ENCODE measurements at places on chromosomes 7 and 10. TPM values are rescaled to one million over a fixed set of nuclear protein-coding genes. Genes with fewer than 3 reads are reported as not detected.
A peak's percentile ranks its signal among the peaks of the same experiment; 100 is the strongest.

- no peaks in the 10 kb centered on the region for H3K36me3 ChIP-seq
- no peaks in the 10 kb centered on the region for H3K27me3 ChIP-seq
- no peak overlapping the region for H3K4me3 ChIP-seq
- peaks cover 24% of the 10 kb centered on the region for H3K4me1 ChIP-seq
- H3K27ac ChIP-seq = peak overlapping the region; percentile 78
These were observed 169.5 kb upstream of the KLF14 start for GRCh38 chr7:130903358-130903974.

GRCh38 chr10:26381986-26382385, 56.2 kb upstream of the APBB1IP start:
- H3K4me3 ChIP-seq = no peak overlapping the region
- H3K36me3 ChIP-seq = no peaks in the 10 kb centered on the region
- H3K4me1 ChIP-seq = peaks cover 55% of the 10 kb centered on the region

GRCh38 chr7:97117035-97117371, 495 bp upstream of the SDHAF3 start:
- no peaks in the 10 kb centered on the region for H3K27me3 ChIP-seq
- no peaks in the 10 kb centered on the region for H3K36me3 ChIP-seq
- DNase-seq = no peak
- peaks cover 26% of the 10 kb centered on the region for H3K4me1 ChIP-seq
- H3K4me3 ChIP-seq = peak overlapping the region; percentile 79

POLR1F gene
- polyA plus RNA-seq = 11.7 TPM

DNA sequence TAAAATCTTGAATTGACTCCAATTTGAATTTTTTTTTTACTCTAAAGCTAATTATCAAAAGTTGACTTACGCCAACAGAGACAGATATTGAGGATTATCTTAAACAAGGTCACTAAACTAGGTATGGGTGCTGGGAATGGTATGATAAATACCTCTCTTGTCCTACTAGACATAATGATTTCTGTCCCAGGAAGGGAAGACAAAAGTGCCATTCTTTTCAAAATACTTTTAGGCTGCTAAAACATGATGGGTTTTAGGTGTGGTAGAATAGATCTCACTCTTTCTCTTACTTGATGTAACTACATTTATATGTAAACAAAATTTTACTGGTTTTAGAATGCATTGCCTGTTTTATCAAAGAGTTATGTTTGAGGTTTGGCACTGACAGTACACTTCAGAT, 15.1 kb downstream of the TMEM60 start:
- DNase-seq = no peak
- no peak overlapping the region for H3K27ac ChIP-seq
- no peaks in the 10 kb centered on the region for H3K27me3 ChIP-seq
- peaks cover 38% of the 10 kb centered on the region for H3K36me3 ChIP-seq
- no peaks in the 10 kb centered on the region for H3K4me1 ChIP-seq

Measured in CD14-positive monocyte (primary cell).